Activated CD8-positive, alpha-beta memory T cell treated with anti-CD3 and anti-CD28 coated beads for 4 hours (primary cell): ENCODE measurements at places on chromosomes 4 and X.

DNA sequence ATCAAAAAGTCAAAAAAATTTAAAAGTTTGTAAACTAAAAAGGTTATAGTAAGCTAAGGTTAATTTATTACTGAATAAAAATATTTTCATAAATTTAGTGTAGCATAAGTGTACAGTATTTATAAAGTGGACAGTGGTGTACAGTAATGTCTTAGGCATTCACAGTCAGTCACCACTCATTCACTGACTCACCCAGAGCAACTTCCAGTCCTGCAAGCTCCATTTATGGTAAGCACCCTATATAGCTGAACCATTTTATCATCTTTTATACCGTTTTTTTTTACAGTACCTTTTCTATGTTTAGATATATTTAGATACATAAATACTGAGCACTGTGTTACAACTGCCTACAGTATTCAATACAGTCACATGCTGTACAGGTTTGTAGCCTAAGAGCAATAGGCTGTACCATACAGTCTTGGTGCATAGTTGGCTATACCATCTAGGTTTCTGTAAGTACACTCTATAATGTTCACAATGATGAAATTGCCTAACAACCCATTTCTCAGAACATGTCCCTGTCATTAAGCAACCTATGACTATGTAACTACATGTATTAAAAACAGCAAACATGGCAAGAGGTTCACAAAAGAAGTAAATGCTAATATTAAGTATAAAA, 18.6 kb downstream of the ACSL4 start:
- no peak for DNase-seq

DNA sequence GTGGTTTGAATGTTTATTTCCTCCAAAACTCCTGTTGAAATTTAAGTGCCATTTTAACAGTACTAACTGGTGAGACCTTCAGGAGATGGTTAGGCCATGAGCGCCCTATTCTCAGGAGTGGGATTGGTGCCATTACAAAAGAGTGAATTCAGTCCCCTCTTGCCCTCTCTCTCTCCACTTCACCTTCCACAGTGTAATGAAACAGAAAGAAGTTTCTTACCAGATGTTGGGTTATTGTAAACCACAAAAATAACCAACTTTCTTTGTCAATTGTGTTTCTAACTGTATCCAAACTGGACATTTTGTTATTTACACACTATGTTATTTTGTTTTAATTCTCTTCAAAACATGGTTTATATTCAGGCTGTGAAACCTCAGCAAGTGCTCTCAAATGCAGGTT, 1734.3 kb downstream of the PCDH7 start:
- DNase-seq, result no peak

GRCh38 chr4:120155287-120155686, 88.6 kb upstream of the MAD2L1 start:
- no peak for DNase-seq

DNA sequence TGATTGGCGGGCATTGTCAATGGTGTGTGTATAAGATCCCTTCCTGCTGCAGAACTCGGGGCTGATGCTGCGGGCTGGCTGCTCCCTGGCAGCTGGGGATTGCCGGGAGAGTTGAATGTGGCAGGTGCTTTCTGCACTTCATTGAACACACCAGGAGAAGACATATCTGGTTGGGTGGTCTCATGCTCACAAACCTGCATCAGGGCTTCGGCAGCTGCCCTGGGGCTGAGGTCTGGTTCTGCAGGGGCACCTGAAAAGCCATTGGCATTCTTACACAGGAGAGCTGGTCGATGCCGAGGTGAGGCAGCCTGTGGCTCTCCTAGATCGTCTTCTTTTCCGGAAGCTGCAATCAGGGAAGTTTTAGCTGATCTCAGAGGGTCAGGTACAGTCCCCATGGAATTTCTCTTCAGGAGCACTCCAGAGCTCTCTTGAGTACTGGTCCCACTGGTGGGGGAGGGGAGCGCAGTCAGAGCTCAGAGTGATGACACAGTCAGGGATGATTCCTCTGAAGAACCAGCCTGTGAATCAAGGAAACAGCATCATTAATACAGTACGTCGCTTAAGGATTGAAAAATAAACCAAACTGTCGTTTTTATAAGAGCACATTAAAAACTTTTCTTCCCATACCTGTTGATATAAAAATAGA, 57.8 kb downstream of the GPRIN3 start:
- DNase-seq, result no peak

DNA sequence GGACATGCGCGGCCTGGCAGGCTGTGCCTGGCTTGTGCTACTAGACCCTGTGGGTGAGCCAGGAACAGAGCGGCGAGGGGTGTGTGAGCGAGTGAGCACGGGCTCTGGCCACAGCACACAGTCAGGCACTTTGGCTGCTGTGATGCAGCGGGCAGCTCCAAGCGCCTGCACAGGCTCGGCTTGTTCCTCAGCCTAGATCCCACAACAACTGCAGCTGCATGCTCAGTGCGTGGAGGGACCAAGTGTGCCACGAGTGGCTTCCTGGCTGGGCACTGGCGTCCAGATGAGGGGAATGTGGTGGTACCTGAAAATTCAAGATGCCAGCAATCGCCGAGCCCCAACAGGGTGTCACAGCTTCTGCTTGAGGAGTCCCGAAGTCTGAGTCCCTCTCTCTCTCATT, 1056.6 kb downstream of the RAPGEF2 start:
- no peak for DNase-seq

GRCh38 chr4:26450418-26450817, 39.9 kb downstream of the CCKAR start:
- DNase-seq, result no peak

GRCh38 chrX:68114573-68115129, 318.6 kb downstream of the OPHN1 start:
- no peak for DNase-seq

DNA sequence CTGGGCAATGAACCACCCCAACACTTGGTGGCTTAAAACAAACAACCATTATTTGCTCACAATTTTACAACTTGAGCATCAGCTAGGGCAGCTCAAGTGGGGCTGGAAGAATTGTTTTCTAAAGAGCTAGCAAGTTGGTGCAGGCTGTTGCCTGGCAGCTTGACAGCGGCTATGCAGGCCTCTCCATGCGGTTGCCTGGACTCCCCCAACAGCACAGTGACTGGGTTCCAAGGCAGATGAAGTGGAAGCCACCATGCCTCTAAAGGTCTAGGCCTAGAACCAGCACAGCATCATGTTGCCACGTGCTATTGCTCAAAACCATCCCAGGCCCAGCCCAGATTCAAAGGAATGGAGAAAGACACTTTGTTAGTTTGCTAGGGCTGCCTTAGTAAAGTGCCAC, 114.8 kb downstream of the BCOR start:
- no peak for DNase-seq

DNA sequence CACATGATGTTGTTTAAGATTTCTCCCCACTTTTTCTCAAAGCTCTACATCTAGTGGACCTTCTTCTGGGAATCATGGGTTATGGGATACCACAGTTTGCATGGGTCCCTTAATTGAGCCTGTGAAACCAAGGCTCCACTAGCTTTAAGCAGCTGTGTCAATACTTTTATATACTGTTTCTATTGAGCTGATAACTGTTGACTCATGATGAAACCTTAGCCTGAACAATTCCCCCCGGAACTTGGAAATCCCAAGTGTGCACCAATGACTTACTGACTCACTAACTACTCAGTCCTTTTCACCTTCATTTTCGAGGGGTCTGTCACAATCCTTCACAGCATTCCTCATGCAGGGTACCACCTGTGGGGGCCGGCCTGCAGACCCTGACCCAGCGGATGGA, 12.7 kb upstream of the SPIN4 start:
- DNase-seq, result no peak

GRCh38 chr4:52716364-52717151, 34.7 kb downstream of the ERVMER34-1 start:
- no peak for DNase-seq

DNA sequence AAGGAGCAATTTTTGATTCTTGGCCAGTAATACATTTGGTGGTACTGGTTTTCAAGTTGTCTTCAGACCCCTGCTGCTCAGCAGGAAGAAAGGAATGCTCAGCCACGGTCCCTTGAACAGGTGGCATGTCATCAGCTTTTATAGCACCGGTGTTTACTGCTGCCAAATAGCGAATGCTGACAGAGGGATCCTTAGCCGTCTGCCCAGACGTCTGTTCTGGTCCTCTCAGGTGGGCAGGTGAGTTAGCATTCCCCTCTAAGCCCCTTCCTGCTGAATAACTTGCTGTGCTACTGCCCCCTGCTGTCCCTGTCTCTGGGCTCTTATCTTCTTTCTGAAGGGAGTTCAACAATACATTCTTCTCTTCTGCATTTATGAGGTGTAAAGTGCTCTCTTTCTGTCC, 28.4 kb downstream of the BOD1L1 start:
- DNase-seq, result no peak

GRCh38 chr4:87342872-87343271, 20.2 kb upstream of the HSD17B13 start:
- no peak for DNase-seq

GRCh38 chr4:85200106-85200505, 233.6 kb upstream of the WDFY3 start:
- DNase-seq, result no peak

DNA sequence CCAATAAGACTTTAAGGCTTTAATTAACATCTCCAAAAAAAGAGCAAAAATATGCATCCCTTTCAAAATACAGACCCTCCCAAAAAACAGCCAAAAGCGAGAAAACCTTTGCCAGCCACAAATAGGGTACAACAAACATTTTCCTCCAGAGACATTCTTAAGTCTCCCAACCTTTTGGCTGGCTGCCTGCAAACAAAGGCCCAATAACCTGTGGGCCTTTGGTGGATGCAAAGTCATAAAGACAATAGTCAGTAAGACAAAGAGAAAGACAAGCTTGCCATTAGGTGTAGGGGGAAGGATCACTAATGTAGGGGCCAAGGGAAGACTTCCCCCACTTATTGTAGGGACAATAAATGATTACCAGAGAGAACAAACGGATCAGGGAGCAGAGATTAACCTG, 215.5 kb upstream of the ZFP42 start:
- DNase-seq, result no peak

- DNase-seq, result no peak
Observed at GRCh38 chr4:40662962-40663604, 33.4 kb upstream of the RBM47 start.

GRCh38 chrX:1807301-1807731, 192.5 kb downstream of the ASMT start:
- no peak for DNase-seq

DNA sequence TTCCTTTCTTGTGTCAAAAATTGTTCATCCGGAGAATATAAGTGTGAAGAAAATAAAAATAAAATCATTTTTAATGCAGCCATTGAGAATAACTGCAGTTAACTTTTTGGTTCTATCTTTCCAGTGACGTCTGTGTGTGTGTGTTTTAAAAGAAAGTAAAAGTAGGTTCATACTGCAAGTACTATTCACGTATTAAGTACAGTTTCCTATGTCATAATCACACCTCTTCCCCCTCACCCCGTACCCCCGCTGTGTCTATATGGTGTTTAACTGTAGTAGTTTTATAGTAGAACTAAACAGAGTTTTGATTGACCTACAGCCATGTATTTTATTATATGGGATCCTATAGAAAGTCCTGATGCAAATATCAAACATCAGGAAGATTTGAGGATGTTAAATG, 78.5 kb upstream of the CLCN4 start:
- DNase-seq, result no peak

GRCh38 chr4:54296548-54297203, 67.6 kb downstream of the PDGFRA start:
- no peak for DNase-seq

- no peak for DNase-seq
Observed at GRCh38 chr4:7320206-7320797, 114.4 kb downstream of the PSAPL1 start.

GRCh38 chr4:15996773-15997172, 33.8 kb upstream of the FGFBP2 start:
- DNase-seq, result no peak

DNA sequence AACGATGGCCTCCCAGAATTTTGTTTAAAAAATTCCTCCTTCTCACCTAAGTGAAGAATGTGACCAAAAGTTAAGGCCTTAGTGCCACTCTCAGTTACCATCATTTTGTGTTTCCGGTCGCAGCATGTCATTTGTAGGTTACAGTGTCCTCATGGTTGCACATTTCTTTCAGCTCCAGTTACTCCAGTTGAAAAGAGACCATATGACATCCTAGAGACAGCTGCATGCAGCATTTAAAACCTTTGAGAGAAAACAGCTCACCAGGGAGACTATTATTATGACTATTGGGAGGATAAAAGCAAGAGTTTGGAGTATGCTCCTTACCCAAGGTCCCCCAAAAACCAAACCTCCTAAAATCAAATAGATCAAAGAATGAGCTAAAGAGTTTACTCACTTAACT, 45.8 kb downstream of the MGARP start:
- DNase-seq, result no peak

DNA sequence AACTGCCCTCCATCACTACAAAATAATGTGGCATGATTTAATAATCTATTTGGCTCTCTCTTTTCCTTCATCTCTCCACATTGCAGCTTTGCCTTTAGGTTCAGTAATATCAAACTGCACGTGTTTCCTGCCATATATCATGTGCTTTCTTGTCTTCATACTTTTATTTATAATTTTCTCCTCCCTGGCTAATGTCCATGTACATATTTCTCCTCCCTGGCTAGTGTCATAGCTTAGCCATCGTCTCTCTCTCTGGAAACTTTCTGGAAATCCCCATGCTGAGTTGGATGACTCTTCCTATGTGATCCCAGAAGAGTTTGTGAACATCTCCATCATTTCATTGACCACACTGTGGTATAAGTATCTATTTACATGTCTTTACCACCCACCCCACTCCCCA, 21.3 kb upstream of the PDGFC start:
- DNase-seq, result no peak

- DNase-seq, result no peak
Observed at GRCh38 chrX:114800719-114801118, 216.7 kb downstream of the IL13RA2 start.

DNA sequence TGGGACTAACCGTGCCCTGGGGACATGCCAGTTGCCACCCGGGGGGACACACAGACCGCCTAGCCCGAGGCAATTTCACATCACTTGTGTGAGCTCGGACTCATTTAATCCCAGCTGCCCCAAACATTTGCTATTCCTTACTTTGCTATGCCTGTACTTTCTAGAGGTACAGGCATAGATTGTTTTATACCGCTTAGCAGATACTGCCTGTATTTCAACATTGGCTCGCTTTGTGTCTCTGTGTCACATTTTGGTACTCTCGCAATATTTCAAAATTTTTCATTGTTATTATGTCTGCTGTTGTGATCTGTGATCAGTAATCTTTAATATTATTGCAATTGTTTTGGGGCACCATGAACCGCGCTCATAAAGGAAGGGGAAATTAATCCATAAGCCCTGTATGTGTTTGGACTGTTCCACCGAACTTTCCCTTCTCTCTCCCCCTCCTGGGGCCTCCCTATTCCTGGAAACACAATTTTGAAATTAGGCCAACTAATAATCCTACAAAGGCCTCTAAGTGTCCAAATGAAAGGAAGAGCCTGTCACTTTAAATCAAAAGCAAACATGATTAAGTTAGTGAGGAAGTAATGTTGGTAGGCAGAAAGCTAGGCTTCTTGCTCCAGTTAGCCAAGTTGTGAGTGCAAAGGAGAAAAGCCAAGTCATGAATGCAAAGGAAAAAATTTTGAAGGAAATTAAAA, 568 bp upstream of the CASP6 start:
- no peak for DNase-seq
